Prostate gland (tissue), 2 donors: ENCODE measurements at places on chromosomes 16 and 17. TPM values are rescaled to one million over a fixed set of nuclear protein-coding genes. Genes with fewer than 3 reads are reported as not detected.

DNA sequence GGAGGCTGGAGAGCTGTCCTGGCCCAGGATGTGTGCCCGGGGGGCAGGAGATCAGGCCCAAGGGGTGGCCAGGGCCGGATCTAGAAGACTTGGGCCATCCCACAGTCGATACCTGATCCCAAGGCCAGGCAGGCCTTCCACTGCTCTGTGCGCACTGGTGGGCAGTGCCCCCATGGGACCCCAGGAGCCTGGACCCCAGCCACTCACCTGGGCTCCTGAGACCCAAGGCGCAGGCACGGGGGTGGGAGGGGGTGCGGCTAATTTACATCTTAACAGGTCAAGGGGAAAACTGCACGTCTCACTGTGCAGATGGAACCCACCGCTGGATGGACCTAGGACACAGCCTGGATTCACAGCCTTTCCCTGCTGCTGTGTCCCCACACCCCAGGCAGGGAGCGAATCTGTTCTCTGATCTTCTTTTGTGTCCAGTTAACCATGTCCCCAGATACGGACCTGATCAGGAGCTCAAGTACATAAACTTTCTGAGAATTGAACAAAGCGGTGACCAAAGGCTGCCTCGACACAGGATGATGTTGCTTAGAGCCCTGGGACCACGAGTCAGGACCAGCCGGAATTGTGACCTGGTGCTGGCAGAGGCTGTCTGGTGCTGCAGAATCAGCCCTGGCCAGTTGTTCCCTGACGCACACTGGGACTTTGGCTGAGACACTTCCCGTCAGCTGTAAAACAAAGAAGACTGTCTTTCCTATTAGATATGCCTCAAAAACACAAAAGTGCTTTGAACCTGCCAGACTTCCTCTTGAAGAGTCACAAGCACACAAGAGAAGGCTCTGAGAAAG, 60.6 kb downstream of the TNFRSF13B start:
- no peak for DNase-seq

BEAN1 gene
- 0.14 TPM for total RNA-seq

DNA sequence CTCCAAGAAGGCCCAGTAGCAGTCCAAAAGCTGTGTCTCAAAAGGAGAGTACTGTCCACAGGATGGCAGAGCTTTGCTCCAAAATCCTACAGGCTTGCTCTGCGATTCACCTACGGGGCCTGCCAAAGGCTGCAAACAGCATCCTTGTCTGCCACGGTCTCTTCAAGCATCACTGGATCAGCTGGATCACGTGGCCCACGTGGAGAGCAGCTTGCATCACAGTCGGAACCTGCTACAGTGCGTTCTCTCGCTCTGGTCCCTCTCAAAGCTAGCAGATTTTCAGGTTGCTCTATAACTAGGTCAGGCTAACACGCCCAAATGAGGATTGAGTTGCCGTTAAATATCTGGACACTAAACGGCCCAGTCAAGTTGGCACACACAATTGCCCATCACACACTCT, 8.4 kb upstream of the TIMM22 start:
- no peak for DNase-seq

MPV17L gene
- total RNA-seq: 13.5 TPM

DNA sequence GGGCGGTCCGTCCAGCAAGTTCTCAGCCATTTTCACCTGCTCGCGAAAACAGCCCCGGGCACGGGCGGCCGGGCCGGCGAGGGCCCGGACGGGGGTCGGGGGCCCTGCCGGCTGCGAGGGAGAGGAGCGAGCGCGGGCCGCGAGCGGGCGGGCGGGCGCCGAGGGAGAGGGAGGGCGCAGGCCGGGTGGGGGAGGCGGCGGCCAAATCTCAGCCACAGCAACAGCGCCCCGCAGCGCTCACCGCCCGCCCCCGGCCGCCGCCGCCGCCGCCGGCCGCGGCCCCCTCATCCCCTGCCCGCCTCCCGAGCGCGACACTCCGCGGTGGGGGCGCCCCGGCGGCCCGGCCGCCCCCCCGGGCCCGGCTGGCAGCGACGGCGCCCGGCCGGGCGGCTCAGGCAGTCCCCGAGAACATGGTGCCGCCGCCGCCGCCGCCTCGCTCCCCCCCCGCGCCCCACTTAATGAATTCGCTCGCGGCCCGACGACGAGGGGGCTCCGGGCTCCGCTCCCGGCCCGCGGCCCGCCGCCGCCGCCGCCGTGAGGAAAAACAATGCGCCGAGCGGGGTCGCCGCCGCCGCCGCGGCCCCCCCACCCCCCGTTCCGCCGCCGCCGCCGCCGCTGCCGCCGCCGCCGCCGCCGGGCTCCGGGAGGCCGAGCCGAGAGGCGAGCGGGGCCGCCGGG, 487 bp downstream of the CREBBP start:
- DNase-seq: peak; percentile 69
